ENCODE measurements at places on chromosomes 3 and 15.

- peak; percentile 23 for DNase-seq
Measured at GRCh38 chr15:72515591-72516389, 41.7 kb downstream of the ARIH1 start.

DNA sequence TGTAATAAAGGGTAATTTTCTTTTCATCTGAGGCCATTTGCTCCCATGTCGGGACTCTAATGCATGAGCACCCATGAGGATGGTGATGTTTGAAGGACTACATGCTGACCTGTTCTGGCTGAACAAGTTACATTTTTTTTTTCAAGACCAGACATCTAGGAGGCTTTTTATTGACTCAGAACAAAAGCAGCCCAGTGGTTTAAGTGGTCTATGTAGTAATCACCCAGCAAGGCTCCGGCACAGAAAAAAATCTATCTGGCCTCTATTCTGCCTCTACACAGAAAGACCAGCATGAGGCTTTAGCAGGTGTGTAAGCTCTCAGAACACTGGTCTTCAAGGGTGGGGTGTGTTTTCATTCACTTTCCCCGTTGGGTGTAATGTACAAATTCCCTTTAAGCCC, 95.1 kb upstream of the ZBED2 start:
- DNase-seq, result peak; percentile 2

DNA sequence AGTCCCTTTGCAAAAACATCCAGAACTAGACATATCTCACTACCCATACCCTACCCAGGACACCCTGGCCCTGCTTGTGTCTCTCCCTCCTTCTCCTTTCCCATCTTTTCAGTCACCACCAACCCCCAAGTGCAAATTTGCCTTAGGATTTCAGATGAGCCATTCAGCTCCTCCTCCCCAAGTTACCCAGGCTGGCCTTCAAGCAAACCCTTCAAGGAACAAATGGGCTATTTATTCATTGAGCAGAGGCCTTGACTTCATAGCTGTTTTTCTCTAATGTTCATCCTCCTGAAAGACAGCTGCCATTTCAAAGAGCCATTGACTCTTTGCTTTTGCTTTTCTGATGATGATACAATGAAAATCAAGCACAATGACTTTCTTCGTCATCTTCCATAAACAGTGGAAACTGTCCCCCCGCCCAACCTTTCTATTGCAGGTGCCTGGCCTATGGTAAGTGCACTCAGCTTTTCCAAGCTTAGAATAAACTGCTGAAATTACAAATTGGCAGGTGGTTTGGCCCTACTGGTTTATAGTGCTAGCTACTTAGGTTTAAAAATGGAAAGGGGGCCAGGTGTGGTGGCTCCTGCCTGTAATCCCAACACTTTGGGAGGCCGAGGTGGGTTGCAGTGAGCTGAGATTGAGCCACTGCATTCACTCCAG, 26.1 kb upstream of the KLHL6 start:
- no peak for DNase-seq

- DNase-seq, result no peak
Measured at GRCh38 chr3:69484507-69485393, 98.9 kb upstream of the FRMD4B start.

- no peak for DNase-seq
Measured at GRCh38 chr3:139457066-139457465, 19.2 kb downstream of the RBP2 start.

DNA sequence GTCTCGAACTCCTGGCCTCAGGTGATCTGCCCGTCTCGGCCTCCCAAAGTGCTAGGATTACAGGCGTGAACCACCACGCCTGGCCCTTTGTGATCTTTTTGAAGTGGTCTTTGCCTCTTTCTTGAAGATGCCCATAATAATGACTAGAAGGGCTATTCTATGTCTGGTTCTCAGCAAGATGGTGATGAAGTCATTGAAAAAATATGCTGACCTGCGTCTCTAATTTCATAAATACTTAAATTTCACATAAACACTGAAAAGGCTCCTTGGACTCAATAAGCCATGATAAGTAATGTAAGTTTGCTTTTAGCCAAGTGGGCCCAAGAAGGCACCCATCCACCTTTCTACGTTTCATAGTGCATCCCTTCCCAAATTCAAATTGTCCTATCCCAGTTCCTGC, 775 bp upstream of the MAPK6 start:
- no peak for DNase-seq

GRCh38 chr3:81197386-81197785, 564.1 kb downstream of the GBE1 start:
- DNase-seq, result no peak

GRCh38 chr3:174049472-174049871, 651.9 kb downstream of the NLGN1 start:
- DNase-seq, result no peak

GRCh38 chr3:156135921-156136638, 15.7 kb downstream of the KCNAB1 start:
- DNase-seq, result no peak

DNA sequence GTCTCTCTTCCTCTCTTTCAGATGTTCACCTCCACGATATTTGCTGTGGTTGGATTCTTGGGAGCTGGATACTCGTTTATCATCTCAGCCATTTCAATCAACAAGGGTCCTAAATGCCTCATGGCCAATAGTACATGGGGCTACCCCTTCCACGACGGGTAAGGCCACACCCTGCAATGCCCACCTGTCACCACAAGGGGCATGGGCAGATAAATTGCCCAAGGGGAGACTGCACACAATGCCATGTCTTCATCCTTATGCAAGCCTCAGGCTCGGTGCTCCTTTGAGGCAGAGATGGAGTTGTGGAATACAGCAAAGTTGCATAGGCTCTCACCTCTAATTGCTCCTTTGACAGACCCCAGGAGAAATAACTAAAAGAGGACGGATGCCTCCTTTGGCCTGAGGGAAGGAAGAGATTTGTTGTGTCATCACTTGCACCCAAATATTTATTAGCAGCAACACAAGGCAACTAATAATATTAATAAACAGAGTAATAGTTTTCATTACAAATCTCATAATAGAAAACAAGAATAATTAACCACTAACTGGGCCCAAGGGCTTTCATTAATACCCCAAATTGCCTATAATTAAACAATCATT, 13.2 kb downstream of the TM4SF4 start:
- no peak for DNase-seq

- no peak for DNase-seq
Measured at GRCh38 chr3:174857301-174857700, 1.8 kb upstream of the NAALADL2 start.

- no peak for DNase-seq
Measured at GRCh38 chr15:61910839-61911369, 149.3 kb downstream of the VPS13C start.

DNA sequence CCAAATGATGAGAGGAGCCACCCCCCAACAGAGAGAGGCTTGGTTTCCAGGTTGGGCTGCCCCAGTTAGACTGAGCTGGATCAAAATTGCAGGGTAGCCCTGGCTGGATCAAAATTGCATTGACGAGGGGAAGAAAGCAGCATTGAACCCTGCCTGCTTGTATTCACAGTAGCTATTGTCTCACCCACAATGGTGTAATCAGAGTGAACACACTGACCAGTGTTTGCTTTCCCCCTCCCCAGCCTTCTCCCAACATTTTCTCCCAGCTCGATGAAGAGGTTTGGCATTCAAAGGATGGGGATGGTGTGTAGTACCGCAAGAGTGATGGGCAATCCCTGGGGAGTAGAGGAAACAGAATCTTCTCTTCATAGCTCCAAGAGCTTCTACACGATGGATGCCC, 223.8 kb downstream of the ADAMTS9 start:
- DNase-seq, result no peak

- peak; percentile 16 for DNase-seq
Measured at GRCh38 chr3:170226426-170226960, 4.3 kb downstream of the PRKCI start.

- no peak for DNase-seq
Measured at GRCh38 chr15:67117370-67117769, 52.0 kb downstream of the SMAD3 start.
